ENCODE measurements at places on chromosomes 3 and 15. TPM values are rescaled to one million over a fixed set of nuclear protein-coding genes. Genes with fewer than 3 reads are reported as not detected.

- DNase-seq: no peak
Observed at GRCh38 chr3:37139567-37140052, 34.8 kb downstream of the LRRFIP2 start.

DNA sequence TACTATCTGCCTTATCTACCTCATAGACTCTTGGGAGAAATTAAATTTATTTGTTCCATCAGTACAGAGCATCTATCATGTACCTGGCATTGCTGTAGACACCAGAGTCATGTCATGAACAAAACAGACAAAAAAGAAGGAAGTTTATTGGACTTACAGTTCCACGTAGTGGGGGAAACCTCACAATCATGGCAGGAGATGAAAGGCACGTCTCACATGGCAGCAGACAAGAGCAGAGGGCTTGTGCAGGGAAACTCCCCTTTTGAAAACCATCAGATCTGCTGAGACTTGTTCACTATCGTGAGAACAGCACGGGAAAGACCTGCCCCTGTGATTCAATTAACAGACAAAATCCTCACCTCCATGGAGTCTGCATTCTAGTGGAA lies 25.6 kb upstream of the ACAP2 start:
- no peak for DNase-seq

GRCh38 chr3:75176937-75177336 lies 487.2 kb upstream of the FRG2C start:
- no peak for DNase-seq

GRCh38 chr15:100108846-100109245 lies 232.9 kb downstream of the ADAMTS17 start:
- DNase-seq: no peak

GRCh38 chr3:37145611-37146010 lies 28.8 kb downstream of the LRRFIP2 start:
- DNase-seq: no peak

DNA sequence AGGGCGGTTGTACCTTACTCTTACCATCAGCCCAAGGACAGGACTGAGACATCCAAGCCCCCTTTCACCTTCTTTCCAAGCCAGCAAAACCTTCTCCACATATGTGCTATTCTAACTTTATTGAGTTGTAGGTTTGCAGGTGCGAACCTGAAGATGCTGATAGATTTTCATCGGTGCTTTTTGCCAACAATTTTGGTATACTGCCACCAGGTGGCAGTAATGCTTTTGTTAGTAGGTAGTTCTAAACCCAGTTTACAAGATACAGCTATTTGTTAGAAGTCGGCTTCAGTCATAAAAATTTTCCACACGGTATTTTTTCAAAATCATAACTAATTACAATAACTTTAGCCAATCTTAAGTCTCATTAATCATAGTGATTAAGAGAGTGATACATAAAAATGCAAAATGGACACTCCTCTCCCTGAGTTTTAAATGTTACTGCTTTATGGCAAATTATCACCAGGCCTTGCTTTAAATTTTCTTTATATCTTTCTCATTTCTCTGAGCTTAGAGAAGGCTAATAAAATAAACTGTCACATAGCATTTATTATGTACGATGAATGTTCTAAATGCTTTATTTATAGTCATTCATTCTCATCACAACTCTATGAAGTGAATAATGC lies 636 bp downstream of the TBC1D21 start:
- DNase-seq: peak; percentile 18

DNA sequence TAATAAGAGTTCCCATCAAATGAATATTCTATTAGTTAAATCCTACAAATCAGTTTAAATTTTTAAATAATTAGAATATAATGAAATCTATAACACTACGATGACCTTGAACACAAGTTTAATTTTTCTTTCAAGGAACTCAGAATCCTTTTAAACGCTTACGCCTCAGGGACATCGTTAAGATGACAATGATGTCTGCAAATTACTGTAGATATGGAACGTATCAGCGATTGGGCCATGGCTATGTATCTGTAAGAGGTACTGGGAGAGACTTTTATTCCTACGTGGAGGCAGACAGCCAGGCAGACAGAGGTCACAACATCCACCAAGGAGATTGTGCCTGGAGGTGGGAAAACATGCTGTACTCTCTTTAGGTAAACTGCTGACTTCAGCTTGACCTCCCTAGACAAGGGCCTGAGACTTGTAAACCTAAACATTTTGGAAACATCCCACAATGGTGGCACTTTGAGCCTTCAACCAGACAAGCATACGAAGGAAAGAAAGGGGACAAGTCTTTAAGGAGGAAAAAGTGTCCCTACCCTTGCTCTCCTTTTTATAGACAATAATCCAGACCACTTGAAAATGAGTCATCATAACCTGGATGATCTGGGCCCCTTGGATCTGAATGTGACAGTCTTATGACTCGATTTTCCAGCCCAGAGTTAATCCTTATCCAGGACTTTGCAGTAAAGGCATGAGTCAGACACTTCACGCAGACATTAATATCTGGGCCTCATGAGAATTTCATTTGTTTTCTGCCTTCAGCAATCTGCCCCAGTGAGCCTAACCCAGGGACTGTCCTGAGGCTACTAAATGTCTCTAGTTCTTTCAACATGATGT lies 6.8 kb upstream of the LDHAL6B start:
- DNase-seq: no peak

- DNase-seq: no peak
Observed at GRCh38 chr15:63727542-63727941, 106.2 kb downstream of the HERC1 start.

DNA sequence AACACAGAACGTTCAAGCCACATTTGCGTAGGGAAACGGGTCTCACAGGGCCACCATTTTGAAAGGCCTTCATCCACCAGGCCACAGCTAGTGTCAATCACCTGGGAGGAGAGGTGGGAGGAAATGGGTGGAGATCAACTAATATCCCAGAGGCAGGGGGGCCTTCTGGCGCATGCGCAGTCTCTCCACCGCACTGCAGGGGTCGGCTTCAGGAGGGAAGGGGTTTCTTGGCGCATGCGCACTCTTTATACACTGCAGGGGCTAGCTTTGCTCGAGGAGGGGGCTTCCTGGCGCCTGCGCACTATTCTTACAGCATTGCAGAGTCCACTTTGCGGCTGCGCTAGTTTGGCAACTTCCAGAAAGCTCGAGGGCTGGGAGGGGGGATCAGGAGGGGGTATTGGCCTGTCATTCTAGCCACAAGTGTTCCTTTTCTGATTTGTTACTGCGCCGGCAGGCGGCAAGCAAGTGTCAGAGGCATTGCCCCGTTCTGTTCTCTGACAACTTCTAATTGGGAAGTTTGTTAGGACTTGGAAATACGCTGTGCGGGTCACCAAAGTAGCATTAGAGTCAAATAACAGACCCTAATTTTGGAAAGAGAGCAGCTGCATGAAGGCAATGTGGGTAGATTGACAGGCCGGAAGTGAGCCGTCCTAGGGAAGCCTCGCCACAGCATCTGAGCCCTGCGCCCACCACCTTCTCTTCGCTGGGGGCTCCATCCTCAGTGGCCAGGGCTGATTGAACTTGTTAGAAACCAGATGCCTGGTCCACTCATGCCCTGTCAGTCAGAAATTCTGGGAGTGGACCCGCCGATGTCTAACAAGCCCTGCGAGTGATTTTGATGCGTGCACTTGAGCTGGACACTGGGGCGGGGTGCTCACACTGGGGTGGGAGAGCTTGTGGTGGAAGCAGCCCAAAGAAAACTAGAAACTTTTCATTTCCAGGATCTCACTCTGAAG lies 173.5 kb upstream of the NDN start:
- no peak for DNase-seq

- peak; percentile 57 for DNase-seq
Observed at GRCh38 chr15:81113861-81114291, 20.2 kb upstream of the CFAP161 start.

GRCh38 chr3:44068753-44069152 lies 172.9 kb upstream of the TOPAZ1 start:
- DNase-seq: no peak

DNA sequence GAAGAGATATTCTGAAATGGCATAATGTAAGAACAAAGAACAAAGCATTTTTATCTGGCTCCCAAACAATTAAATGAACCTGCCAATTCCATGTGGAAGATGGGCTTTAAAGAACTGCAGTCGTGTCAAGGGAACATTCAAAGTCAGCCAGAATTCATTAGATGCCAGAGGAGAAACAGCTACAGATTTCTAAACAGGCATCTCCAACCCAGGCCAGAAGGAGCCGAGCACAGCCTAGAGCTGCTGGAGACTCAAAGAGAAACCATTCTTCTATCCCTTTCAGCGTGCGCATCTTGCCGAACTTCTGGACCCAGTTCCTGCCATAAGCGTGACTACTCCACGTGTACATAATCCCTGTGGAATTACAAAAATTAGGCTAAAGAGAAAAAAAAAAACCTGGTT lies 60.4 kb downstream of the MB21D2 start:
- DNase-seq: no peak

GRCh38 chr3:83317605-83318004 lies 1556.2 kb upstream of the GBE1 start:
- no peak for DNase-seq

DNA sequence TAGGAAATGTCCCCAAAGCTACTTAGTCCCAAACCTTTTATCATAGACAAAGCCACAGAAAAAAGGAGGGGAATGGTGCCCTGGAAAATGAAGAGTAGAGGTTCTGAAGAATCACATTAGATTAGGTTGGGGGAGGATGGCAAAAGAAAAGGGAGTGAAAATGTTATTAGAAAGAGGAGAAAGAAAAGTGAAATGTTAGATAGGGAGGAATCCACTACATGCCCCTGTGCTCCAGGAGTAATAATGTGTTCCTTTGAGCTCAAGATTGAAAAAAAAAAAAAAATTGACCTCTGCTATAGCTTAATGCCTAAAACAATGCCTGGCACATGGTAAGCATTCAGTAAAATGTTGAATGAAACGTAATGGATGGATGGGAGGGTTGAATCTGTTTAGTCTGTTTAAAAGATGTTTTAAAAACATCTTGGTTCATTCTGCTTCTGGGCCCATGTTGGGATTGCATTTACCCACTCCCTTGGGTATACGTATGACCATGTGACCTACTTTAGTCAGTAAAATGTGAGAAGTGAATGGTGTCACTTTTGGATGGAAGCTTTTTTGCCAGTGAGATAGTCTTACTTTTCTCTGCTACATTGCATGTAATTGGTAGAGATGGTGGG lies 19.0 kb downstream of the MAPK6 start:
- DNase-seq: no peak

GRCh38 chr3:183514021-183514420 lies 41.5 kb downstream of the KLHL6 start:
- no peak for DNase-seq

DNA sequence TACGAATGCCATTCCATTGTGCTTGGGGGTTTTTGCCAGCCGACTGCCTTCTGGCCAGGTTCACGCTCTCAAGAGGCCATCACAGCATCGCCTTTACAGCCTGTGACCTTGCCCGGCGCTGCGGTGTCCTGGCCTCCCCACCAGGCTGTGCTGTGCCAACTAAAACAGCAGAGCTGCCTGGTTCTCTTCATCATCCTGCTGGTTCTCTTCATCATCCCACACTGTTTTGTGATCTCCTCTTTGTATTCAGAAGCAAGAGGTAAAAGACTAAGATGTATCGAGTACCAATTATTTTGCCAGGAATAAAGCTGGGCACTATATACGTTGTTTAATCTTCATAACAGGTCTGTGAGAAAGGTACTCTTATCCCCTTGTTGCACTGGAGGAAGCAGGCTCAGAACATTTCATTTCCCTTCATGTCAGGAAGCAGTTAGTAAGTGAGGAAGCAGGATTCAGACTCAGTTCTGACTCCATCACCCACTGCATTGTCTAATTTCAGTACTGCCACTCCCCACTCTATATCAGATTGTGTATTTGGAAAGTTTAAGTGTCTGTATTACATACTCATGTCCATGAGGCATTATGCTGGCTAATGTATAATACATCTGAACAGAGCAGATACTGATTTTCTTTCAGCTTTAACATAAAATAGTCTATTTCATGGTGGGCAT lies 92.7 kb downstream of the LRRC28 start:
- DNase-seq: no peak

DNA sequence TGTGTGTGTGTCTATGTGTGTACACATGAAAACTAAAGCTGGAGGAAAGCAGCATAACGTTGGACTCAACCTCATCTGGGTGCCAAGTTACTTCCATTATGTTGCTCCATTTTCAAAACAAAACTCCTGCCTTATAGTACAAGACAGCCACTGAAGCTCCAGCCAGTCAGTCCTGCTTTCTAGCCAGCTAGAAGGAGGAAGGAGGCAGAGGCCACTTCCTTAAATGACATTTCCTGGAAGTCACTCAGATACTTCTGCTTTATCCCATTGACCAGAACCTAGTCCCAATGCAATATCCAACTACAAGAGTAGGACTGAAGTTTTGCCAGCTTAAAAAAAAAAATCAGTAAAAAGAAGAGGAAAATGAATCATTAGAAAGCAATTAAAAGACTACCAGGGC lies 31.7 kb downstream of the CADPS start:
- no peak for DNase-seq

DNA sequence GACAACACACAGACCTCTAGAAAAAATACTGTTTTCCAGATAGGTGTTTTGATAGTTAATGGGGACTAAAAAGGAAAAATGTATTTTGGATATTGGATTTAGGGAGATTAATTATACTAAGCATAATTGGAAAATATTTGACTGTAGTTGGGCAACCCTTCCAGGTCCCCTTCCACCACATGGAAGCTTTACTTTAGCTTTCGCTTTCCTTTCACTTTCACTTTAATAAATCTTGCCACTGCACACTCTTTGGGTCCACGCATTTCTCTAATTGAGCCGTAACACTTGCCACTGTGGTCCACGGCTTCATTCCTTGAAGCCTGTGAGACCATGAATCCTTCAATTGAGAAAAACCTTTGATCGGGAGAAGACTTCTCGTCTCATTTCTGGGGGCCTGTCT lies 15.5 kb downstream of the GLDN start:
- no peak for DNase-seq

GRCh38 chr3:8239718-8240695 lies 261.6 kb upstream of the LMCD1 start:
- peak; percentile 27 for DNase-seq

GRCh38 chr3:23303601-23304217 lies 100.6 kb downstream of the UBE2E2 start:
- no peak for DNase-seq

GRCh38 chr15:73872346-73872745 lies 1.0 kb upstream of the TBC1D21 start:
- no peak for DNase-seq

DNA sequence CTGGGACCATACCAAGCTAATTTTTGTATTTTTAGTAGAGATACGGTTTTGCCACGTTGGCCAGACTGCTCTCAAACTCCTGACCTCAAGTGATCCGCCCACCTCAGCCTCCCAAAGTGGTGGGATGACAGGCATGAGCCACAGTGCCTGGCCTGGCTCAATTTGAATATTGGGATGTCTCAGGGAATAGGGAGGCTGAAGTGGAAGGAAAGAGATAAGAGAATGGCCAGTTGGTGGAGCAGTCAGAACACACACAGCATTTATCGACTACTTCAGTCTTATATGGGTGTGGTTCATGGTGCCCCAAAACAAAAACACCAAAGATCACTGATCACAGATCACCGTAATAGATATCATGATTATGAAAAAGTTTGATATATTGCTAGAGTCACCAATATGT lies 144.4 kb downstream of the GMNC start:
- DNase-seq: no peak

- no peak for DNase-seq
Observed at GRCh38 chr15:85005319-85005718, 23.7 kb downstream of the PDE8A start.

Gene SLC6A20
- polyA plus RNA-seq: not detected

Gene GNAT1
- polyA plus RNA-seq: not detected

Gene TRPM1
- not detected for polyA plus RNA-seq

Gene LRRK1
- 5.6 TPM for polyA plus RNA-seq

Gene GPR87
- not detected for polyA plus RNA-seq

Gene RAD51
- 5.1 TPM for polyA plus RNA-seq

Gene TMEM158
- polyA plus RNA-seq: 24.7 TPM

Gene PTH1R
- polyA plus RNA-seq: 0.05 TPM
